ENCODE measurements at places on chromosomes 13 and 19. TPM values are rescaled to one million over a fixed set of nuclear protein-coding genes. Genes with fewer than 3 reads are reported as not detected.

BSG gene
- total RNA-seq: 356 TPM

MTUS2 gene
- total RNA-seq: not detected

ERICH6B gene
- total RNA-seq: not detected

MED16 gene
- total RNA-seq: 40.5 TPM

VSTM1 gene
- total RNA-seq: not detected

SIGLEC8 gene
- total RNA-seq: not detected

LIM2 gene
- not detected for total RNA-seq
